ENCODE measurements at places on chromosomes 7 and 10.
A peak's percentile ranks its signal among the peaks of the same experiment; 100 is the strongest.

DNA sequence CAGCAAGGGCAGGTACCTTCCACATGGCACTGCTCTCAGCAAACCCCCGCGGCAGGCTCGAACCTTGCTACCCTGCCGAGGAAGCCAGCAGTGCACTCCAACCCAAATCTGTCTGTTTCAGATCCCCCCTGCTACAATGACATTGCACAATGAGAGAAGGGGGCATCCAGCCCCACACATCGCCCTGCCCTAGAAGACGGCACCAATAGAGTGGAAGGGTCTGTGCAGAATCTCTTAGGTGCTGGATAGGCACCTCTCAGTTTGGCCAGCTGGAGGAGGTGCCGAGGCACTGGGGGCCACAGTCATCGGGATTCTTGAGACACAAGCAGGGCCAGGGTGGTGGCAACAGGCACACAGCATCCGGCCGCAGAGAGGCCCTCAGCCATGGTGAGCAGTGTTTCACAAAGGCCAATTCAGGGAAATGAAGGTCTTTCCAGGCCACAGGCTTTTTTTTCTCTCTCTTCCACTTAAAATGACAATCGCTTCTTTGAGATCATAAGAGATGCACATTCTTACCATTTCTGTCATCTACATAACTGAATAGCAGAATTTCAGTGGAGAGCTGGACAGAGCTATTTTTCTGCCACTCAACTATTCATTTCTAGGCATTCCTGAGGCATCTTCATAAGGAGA is 281.3 kb downstream of the TNS3 start:
- no peak for DNase-seq

DNA sequence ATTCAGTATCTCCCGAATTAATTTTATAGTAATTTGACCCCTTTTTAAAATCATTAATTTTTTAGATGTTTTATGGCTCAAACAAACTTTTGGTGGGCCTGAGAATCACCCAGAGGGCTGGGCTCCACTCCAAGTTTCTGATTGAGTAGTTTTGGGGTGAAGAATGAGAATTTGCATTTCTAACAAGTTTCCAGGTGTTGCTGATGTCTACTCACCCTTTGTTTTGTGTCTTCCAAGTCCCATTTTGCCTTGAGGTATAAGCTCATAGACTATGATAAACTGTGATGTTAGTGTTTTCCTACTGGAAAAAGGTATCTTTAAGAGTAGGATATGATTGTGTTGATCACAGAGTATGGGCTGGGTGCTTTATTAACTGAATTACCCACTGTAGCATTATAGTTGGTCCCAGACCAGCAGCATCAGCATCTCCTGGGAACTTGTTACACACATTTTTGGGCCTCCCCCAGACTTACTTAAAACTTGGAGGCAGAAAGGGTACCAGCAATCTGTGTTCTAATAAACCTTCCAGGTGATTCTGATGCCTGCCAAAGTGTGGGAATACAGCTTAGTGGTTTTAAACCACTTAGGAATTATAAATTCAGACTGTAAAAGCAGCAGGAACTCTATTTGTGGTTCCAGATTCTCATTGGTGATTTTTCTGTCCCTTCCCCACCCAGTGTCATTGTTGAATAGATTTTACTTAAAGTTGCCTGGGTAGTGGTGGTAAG is 19.1 kb downstream of the ZNRF2 start:
- DNase-seq = no peak

DNA sequence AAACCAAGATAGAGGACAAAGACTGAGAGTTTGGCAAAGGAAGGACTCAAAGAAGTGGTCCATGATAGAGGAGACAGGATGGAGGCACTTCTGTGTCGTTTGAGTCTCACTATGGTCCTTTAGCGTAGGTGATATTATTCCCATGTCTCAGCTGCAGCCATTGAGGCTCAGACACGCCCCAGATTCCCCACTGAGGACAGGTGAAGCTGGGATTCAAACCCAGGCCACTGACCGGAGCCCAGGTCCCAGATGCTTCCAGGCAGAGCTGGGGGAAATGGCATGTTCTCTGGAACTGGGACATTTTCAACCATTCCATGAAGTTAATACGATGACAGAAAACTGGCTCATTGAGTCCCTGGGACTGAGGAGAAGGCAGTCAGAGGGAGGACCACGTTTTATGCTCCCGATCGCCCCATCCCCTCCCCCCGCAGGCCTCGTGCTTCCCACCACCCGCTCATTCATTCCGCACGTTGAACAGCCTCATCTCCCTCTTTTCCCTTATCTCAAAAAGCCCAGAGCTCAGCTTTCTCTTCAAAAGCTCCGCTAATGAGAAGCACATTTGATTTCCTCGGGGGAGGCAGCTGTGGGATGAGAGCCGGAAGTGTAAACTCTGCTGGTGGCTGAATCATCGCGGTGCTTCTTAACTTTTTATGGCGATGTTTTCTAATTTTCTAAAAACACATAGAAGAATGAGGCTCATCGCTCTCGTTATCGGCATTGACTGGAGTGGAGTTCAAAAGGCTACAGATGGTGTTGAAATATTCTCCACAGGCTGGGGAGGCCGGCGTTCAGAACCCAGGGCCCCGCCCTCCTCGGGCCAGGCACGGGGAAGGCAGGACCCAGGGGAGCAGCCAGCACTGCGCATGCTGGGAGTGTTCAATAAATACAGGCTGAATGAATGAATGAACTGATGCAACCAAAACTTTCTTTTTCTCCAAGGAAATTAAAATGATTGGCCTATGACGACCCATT is 64.0 kb downstream of the OAT start:
- peak; percentile 95 for DNase-seq

GRCh38 chr7:159015454-159016410 is 128.9 kb downstream of the VIPR2 start:
- no peak for DNase-seq

DNA sequence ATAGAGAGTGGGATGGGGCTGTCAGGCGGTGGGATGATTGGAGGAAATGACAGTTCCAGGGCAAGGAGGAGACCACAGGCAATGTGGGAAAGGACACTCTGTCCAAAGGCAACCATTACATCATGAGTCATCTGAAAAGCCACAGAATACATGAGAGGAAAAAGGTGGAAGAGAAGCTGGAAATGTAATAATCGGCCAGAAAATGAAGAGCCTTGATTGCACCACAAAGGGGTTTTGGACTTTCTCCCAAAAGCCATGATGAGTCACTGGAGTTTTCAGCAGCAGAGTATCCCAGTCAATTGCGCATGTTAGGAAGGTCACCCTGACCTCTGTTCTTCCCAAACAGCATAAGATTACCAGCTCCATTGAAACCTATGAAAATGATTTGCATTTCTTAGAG is 222.0 kb downstream of the LHFPL3 start:
- DNase-seq = no peak

DNA sequence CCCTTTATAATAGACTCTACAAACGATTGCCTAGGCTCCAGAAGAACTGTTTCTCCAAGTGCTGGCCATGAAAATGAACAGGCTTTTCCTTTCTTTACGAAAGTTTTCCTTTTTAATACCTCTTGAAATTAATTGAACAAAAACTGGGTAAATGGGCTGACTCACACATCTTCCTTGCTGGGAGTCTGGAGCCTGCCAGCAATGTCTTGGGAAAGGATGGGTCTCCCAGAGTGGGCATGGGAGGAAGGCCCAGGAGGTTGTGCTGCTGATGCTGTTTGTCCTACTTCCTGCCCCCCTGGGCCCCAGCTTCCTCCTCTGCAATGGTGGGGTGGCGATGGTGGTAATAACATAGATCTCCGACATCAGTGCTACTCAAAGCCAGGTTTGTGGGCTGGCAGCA is 174.1 kb downstream of the RPS24 start:
- DNase-seq = no peak

DNA sequence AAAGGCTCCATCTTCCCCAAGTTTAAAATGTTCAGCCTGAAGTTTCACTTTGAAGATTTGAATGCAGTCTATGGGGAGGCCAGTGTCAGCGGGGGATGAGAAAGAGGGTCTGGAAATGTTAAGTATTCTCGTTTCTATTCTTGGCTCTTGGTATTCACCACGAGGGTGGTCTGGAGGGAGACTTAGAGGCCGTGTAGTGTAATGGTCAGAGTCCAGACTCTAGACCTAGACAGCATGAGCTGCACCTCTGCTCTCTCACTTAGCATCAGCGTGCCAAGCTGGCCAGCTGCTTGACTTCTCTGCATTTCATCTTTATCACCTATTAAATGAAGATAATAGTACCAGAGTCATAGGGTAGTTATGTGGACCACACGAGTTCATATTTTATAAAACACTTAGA is 57.9 kb downstream of the MKX start:
- no peak for DNase-seq

DNA sequence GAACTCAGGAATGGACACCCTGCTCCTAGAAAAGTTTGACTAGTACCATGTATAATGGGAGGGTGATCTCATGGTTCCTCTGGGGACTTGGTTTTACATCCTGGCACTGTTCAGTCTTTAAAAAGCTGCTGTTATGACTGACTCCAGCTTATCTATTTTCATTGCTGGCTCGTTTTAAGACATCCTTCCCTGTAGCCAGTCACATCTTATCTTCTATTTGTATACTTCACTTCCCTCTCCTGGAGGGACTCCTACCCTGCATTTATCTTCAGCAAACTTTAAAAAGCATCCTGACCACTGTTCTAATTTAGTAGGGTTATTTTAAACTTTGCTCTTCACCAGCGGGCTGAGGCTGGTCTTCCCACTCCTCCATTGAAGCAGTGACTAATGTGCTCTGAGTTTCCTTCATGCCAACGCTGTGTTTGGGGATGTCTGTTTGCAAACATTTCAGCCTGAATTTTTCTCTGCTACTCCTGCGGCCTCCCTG is 72.9 kb upstream of the ARMC3 start:
- DNase-seq = no peak

GRCh38 chr7:1269336-1269890 is 36.7 kb downstream of the UNCX start:
- DNase-seq = no peak

DNA sequence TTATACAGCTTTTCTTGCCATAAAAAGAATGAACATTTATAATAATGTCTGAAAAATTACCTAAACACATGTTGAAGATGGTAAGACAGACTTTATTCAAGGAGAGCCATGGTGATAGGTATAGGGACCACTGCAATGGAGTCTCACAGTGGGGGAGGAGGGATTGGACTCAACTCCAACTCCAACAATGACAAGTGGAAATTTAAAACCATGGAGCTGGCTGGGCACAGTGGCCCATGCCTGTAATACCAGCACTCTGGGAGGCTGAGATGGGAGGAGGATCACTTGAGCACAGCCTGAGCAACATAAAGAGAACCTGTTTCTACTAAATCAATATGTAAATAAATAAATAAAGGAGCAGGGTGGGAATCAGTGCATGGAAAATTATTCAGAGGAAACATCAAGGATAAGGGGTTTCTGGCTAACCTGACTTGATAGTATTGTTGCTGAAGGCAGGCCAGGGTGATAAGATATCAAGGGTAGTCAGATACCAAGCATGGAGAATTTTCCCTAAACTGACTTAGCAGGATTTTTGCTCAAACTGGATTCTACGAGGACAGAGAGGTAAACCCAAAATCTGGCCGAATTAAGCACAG is 19.5 kb upstream of the MICU1 start:
- no peak for DNase-seq

DNA sequence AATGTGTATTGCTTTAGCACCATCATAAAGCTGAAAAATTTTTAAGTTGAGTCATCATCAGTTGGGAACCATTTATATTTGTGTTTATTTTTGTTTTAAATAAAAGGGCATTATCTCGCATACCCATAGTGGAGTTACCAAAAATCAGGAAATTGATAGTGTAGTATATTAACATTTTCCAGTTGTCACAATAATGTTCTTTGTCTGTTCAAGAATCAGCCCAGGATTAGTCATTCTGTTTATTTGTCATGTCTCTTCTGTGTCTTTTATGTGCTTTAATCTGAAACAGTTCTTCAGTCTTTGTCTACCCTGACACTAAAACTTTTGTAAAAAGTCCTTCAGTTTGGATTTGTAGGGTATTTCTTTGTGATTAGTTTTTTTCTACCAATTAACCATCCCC is 827.8 kb upstream of the ZWINT start:
- DNase-seq = no peak

Data from NCI-H1436 treated with DMSO at 0.1 percent for 48 hours (cell line).